ENCODE measurements at places on chromosomes 11 and 22.
A peak's percentile ranks its signal among the peaks of the same experiment; 100 is the strongest.

DNA sequence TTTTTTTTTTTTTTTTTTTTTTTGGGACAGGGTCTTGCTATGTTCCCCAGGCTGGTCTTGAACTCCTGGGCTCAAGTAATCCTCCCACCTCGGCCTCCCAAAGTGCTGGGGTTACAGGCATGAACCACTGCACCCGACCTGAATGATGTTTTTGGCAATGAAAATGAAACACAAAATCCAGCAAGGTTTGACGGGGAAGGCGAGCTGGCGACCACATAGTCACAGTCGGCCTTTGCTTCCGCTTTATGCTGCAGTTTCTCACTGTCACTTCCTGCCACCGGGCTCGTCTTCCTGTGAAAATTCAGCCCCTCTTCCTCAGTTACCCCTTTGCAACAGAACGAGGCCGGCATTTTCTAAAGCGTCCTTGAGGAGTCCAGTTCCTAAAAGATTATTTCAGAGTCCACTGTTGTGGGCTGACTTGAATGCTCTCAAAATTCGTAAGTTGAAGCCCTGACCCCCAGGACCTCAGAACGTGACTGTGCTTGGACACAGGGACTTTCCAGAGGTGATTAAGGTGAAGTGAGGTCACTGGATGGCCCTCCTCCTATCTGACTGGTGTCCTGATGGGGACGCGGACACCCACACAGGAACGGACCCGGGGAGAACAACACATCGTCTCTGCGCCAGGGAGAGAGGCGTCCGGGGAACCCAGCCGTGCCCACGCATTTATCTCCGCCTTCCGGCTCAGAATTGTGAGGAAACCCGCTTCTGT is 2.9 kb upstream of the BID start:
- H3K27ac ChIP-seq, result peak overlapping the region; percentile 99
- H3K27me3 ChIP-seq, result no peaks in the 10 kb centered on the region
- peak; percentile 69 for DNase-seq

DNA sequence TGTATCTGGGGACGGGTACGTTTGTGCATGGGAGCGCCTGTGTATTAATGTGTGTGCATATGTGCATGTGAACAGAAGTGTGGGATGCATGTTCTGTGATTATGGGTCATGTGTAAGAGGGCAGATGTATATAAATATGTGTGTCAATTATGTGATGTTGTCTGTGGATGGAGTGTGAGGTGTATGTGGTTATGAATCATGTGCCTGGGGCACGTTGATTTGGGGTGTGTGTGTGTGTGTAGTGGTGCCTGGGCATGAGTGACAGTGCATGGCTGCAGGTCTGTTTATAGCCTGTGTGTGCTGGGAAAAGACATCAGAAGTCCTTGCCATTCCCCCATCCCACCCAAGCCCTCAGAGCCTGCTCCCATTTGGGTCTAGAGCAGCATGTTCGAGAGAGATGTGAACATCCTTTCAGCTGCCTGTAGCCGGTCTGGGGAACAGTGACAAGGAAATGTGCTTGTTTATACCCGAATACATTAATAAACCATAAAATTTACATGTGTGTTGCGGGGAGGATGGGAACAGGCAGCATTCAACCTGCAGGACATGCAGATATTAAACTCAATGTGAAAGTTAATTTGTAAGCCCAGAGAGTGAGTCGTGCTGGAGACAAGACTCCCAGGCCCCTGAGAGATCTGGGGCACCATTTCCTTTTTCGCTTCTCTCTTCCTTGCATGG is 129.0 kb downstream of the NECTIN1 start:
- H3K36me3 ChIP-seq, result no peaks in the 10 kb centered on the region
- no peak for DNase-seq
- peaks cover 37% of the 10 kb centered on the region for H3K27me3 ChIP-seq
- no peak overlapping the region for H3K27ac ChIP-seq
- H3K4me1 ChIP-seq, result no peaks in the 10 kb centered on the region
- no peak overlapping the region for H3K4me3 ChIP-seq

DNA sequence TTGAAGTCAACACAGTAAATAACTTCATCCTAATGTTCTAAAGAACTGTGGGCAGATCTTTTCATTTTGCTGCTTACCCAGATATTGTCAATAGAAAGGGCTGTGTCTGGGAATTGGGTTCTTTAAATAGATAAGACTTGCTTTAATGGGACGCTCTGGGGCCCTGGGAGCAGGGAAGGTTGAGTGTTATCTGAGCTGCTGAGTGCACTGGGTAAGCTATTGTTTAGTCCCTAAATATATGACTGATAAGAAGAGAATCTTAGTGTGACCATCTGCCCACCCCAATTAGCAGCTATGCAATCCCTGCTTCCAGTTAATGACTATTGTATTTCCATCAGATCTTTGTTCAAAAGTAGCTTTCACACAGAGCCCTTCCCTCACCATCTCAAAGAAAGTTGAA is 44.4 kb downstream of the ARHGAP42 start:
- no peak overlapping the region for H3K4me3 ChIP-seq
- H3K27ac ChIP-seq, result no peak overlapping the region
- no peak for DNase-seq
- H3K36me3 ChIP-seq, result no peaks in the 10 kb centered on the region

DNA sequence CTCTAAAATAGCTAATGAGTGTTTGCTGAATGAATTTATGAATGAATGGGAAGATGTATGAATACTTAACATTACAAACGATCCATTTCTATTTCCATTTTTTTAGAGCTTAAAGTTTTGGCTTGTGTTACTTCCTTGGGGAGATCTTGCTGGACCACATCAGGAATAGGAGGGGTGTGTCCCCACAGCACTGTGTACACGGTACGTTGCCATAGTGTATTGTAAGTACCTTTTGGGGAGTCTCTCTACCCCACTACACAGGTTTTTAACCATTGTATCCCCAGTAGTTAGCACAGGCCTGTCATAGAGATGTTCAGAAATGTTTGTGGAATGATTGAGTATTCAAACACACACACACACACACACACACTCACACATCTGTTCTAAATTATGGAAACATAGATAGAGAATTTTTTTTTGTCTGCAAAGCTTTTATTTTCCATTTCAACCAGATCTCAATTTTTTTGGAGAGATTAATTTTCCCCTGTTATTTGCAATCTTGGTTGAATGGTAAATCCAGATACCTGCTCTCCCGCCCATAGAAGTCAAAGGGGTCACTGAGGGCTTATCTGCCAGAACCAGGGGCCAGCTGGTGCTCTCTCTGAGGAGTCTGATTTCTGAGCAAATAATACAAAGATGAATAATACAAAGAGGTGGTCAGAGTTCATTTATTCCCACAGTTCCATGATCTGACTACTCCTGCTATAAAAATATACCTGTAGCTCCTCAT is 471.0 kb downstream of the INSC start:
- H3K4me3 ChIP-seq, result no peak overlapping the region
- H3K4me1 ChIP-seq, result no peaks in the 10 kb centered on the region
- H3K36me3 ChIP-seq, result no peaks in the 10 kb centered on the region
- DNase-seq, result no peak

DNA sequence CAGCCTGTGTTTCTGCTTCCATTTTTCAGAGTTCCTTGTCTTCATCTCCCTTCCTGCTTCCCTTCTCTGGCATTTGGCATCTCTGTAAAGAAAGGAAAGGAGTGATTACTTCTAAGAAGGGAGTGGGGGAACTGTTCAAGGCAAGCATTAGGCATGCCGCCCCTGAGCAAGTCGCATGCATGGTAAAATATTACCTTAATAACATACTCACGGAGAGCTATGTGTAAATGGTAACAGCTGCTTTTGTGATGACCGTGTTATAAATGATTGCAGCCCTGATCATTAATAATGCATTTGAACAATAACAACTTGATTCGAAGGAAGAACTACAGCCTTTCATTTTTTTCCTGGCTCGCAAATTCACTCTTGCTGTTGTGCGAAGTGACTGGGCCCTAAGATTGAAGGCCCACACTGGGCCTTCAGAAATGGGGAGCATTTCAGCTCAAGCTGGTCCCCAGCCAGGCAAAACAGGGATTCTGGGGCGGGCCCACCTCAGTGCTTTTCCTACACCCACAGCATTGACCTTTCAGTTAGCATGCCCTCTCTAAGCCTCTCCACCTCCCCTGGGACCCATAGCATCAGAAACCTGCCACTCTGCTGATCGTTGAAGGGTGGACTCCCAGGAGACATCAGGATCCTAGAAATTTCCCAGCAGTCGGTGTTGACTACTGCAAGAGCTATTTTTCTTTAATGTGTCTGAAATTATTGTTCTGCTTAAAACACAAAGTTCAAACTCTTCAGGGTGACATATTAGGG is 263.0 kb upstream of the CADM1 start:
- peaks cover 9% of the 10 kb centered on the region for H3K27me3 ChIP-seq
- no peak for DNase-seq
- no peaks in the 10 kb centered on the region for H3K36me3 ChIP-seq
- H3K27ac ChIP-seq, result no peak overlapping the region
- H3K4me1 ChIP-seq, result no peaks in the 10 kb centered on the region

DNA sequence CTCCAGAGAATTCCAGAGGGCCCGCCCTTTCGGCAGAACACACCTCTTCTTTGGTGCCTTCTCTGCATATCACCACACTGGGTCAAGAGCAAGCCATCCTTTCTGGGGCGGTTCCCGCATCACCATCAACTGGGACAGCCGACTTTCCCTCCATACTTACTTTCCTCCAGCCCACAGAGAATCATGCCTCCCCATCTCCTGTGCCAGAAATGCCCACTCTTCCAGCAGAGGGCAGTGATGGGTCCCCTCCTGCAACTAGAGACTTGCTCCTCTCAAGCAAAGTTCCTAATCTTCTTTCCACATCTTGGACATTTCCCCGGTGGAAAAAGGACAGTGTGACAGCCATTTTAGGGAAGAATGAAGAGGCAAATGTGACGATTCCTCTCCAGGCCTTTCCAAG is 157.7 kb downstream of the C11orf91 start:
- no peaks in the 10 kb centered on the region for H3K36me3 ChIP-seq
- no peaks in the 10 kb centered on the region for H3K4me1 ChIP-seq
- no peak overlapping the region for H3K4me3 ChIP-seq
- DNase-seq, result no peak
- no peak overlapping the region for H3K27ac ChIP-seq

DNA sequence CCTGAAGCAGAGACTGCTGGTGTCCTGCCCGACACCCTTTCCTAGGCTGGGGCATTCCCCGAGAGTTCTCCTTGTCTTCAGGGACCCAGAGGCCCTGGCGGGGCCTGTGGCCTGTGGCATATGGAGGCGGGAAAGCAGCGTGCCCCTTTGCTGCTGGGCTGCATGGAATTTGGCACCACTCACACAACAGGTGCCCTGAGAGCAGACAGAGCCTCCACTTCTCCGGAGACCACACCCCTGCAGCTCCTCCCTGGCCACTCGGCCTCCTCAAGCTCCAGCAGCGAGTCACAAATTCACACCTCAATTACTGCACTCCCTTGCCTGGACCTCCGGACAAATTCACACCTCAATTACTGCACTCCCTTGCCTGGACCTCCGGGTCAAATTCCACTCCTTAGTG is 1375.2 kb downstream of the TBC1D22A start:
- H3K27ac ChIP-seq, result no peak overlapping the region
- H3K27me3 ChIP-seq, result peaks cover 11% of the 10 kb centered on the region
- H3K4me3 ChIP-seq, result no peak overlapping the region
- H3K36me3 ChIP-seq, result no peaks in the 10 kb centered on the region
- peaks cover 11% of the 10 kb centered on the region for H3K4me1 ChIP-seq

- H3K36me3 ChIP-seq, result no peaks in the 10 kb centered on the region
- peaks cover 52% of the 10 kb centered on the region for H3K27me3 ChIP-seq
- no peak for DNase-seq
Observed at GRCh38 chr11:124535552-124536232, 7.8 kb downstream of the OR8B12 start.

GRCh38 chr11:111173221-111173620 is 72.3 kb upstream of the POU2AF2 start:
- no peak overlapping the region for H3K27ac ChIP-seq
- DNase-seq, result no peak
- no peaks in the 10 kb centered on the region for H3K4me1 ChIP-seq
- H3K36me3 ChIP-seq, result no peaks in the 10 kb centered on the region
- peaks cover 14% of the 10 kb centered on the region for H3K27me3 ChIP-seq

GRCh38 chr11:67439321-67440228 is 2.1 kb upstream of the PTPRCAP start:
- H3K27me3 ChIP-seq, result no peaks in the 10 kb centered on the region
- DNase-seq, result no peak
- H3K4me3 ChIP-seq, result peak overlapping the region; percentile 99
- peaks cover 58% of the 10 kb centered on the region for H3K4me1 ChIP-seq
- peaks cover 70% of the 10 kb centered on the region for H3K36me3 ChIP-seq

- no peaks in the 10 kb centered on the region for H3K27me3 ChIP-seq
- peak; percentile 5 for DNase-seq
- H3K27ac ChIP-seq, result no peak overlapping the region
- H3K4me3 ChIP-seq, result no peak overlapping the region
- peaks cover 24% of the 10 kb centered on the region for H3K4me1 ChIP-seq
Observed at GRCh38 chr11:8959546-8960166, 4.6 kb downstream of the TMEM9B start.

- no peaks in the 10 kb centered on the region for H3K36me3 ChIP-seq
- no peak overlapping the region for H3K4me3 ChIP-seq
- DNase-seq, result no peak
- no peaks in the 10 kb centered on the region for H3K27me3 ChIP-seq
- H3K27ac ChIP-seq, result no peak overlapping the region
Observed at GRCh38 chr11:35717520-35717919, 54.9 kb downstream of the TRIM44 start.

DNA sequence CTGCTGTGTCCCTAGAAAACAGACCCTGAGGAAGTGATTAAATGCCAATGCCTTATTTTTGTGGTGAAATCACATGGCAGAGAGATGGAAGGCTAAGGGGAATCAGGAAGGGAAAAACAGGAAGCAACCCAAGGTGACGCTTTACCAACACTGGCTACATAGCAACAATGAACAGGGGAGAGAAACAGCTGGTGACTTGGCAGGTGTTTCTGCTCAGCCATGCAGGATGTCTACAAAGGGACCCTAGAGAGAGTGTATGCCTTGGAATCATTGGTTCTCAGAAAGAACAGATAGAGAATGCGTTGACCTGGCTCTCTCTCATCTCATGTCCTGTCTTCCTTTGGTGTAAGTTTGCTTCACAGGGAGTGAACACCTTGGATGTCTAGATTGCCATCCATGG is 911.9 kb downstream of the OPCML start:
- DNase-seq, result no peak
- no peak overlapping the region for H3K4me3 ChIP-seq
- H3K36me3 ChIP-seq, result no peaks in the 10 kb centered on the region
- no peaks in the 10 kb centered on the region for H3K27me3 ChIP-seq
- H3K27ac ChIP-seq, result no peak overlapping the region
- no peaks in the 10 kb centered on the region for H3K4me1 ChIP-seq

- no peak for DNase-seq
- no peaks in the 10 kb centered on the region for H3K4me1 ChIP-seq
- H3K4me3 ChIP-seq, result no peak overlapping the region
- H3K27me3 ChIP-seq, result no peaks in the 10 kb centered on the region
- H3K27ac ChIP-seq, result no peak overlapping the region
- H3K36me3 ChIP-seq, result no peaks in the 10 kb centered on the region
Observed at GRCh38 chr11:104142698-104143097, 21.2 kb downstream of the PDGFD start.

- no peak overlapping the region for H3K27ac ChIP-seq
- peaks cover 18% of the 10 kb centered on the region for H3K27me3 ChIP-seq
- H3K4me1 ChIP-seq, result peaks cover 10% of the 10 kb centered on the region
- peaks cover 4% of the 10 kb centered on the region for H3K36me3 ChIP-seq
- H3K4me3 ChIP-seq, result no peak overlapping the region
- DNase-seq, result no peak
Observed at GRCh38 chr11:115501893-115502589, 2.2 kb downstream of the CADM1 start.

- H3K27me3 ChIP-seq, result no peaks in the 10 kb centered on the region
- no peak overlapping the region for H3K27ac ChIP-seq
- no peaks in the 10 kb centered on the region for H3K36me3 ChIP-seq
Observed at GRCh38 chr11:57772562-57772961, 11.0 kb downstream of the CTNND1 start.

GRCh38 chr11:69651834-69652620 is 11.1 kb downstream of the CCND1 start:
- no peak for DNase-seq
- H3K4me3 ChIP-seq, result no peak overlapping the region
- no peaks in the 10 kb centered on the region for H3K27me3 ChIP-seq
- H3K4me1 ChIP-seq, result no peaks in the 10 kb centered on the region

All from effector memory CD8-positive, alpha-beta T cell (primary cell).